ENCODE measurements at places on chromosomes 2 and 18.

DNA sequence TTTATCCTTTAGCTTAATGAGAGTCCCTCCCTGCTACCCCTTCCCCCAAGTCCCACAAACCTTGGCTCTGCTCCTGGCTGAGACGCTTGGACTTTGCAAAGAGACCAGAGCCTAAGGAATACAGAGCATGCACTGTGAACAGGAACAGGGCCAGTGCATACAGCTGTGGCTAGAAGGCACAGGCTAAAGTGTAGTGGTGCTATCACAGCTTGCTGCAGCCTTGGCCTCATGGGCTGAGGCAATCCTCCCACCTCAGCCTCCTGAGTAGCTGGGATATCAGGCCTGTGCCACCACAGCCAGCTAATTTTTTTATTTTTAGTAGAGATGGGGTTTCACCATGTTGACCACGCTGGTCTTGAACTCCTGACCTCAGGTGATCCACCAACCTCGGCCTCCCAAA is 39.5 kb upstream of the ASXL2 start:
- no peak for DNase-seq

GRCh38 chr18:7290077-7290476 is 59.2 kb downstream of the LRRC30 start:
- DNase-seq, result no peak

GRCh38 chr2:152443771-152444170 is 108.8 kb downstream of the FMNL2 start:
- no peak for DNase-seq

DNA sequence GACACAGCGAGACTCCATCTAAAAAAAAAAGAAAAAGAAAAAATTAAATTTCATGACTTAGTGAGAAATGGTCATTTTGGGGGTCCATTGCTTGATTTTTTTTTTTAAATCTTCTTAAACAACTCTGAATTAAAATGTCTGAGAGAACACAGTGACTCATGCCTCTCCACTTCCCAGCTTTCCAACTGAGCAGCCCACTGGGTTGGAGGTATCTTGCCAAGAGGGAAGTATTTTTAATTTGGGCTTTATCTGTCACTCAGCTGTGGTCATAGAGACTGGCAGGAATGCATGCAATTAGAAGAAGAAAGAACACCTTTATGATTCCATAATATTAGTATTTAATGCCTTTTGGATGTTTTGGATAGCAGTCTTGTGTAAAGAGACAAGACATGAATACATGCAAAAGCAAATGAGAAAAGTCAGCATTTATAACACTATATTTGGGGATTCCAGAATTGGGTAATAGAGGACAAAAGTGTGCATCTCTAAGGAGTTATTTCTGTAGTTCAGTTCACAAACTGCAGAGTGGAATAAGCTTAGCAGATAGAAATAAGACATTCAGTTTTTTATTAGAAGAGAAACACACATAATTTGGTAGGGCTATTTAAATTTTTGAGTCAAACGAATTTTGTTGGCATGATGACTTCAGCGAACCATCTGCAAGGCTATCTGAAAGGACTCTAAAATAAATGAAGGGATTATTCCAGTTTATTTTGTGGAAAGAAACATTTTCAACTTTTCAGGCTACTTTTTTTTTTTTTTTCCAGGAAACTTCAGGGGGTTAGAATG is 254.8 kb downstream of the TGIF1 start:
- no peak for DNase-seq

DNA sequence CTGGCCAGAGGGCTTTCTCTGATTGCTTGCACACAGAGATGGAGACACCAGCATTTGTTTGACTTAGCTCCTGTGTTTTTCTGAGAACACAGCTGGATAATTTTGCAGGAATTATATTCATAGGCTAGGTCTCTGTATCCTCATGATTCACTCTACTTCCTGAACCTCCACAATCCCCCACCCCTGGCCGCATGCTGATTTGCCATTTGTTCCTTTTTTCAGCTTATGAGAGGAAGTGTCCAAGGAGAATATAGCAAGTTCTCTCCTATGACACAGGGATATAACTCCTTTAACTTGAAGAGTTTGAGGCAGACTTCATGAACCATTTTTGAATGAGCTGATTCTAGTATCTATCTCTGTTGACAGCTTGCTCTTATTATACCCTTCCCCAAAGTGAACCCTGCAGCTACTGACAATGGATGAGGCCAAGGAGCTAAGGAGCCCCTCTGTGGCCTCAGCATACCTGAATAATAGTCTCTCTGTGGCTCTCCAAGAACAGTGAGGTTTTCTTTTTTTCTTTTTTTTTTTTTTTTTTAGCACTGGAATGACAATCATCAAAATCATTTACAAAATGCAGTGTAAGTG is 15.4 kb downstream of the CAVIN2 start:
- DNase-seq, result no peak

GRCh38 chr18:6571239-6571602 is 156.5 kb upstream of the L3MBTL4 start:
- DNase-seq, result no peak

- DNase-seq, result no peak
Measured at GRCh38 chr2:174666312-174666711, 68.7 kb upstream of the WIPF1 start.

GRCh38 chr2:188003800-188004199 is 287.9 kb upstream of the GULP1 start:
- no peak for DNase-seq

DNA sequence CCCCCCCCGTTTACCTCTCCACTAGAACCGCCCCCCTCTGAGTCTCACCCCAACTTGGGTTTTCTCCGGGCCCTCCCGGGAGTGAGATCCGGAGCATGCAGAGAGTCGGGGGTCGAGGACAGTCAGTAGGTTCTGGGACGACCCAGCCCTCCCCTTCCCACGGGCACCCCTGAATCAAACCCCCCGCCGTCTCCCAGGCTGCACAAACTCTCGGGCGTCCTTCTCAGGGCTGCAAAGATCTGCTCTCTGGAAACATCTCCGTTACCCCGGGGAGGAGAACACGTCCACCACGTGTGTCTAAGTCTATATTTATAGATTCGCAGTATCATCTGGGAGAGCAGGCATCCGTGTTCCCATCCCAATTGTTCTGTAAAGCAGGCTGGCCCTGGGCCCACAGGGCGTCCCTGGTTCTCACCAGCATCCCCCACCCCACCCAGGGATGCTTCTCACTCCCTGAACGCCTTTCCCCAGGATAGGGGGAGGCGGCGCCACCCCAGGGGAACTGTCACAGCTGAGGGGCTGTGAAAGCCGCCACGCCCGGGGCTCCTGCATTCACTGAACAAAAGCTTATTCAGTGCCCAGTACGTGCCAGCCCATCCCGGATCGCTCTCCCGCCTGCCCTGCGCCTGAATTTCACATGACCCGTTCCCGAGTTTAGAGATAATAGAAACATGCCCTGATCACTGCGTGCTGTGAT is 765 bp upstream of the DIPK1C start:
- DNase-seq, result no peak

- DNase-seq, result no peak
Measured at GRCh38 chr2:173990970-173991819, 26.0 kb upstream of the SP3 start.

DNA sequence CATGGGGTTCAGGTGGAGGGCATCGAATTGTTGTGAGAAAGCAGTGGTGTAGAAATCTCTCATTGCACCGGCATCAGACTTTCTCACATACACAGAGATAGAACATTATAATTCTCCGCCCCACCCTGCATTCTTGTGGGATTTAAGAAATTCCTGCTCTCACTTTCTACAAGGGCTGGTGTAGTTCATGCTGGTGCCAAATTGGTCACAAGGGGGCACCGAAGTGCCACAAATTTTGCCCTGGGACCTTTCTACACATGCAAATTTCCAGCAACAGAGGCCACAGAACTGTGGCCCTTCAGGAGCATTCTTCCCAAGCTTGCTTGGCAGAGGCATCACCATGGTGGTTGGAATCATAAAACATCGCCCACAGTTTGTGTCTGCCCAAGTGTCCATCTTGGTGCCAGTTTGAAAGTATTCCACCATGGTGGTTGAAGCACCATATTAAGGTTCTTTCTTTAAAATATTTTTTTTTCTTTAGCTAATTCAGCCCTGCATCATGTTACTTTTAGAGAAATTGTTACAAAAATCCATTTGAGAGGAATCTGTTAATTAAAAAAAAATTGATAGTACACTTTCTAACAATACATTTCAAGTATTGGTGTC is 521.2 kb upstream of the FANCL start:
- DNase-seq, result peak; percentile 58

DNA sequence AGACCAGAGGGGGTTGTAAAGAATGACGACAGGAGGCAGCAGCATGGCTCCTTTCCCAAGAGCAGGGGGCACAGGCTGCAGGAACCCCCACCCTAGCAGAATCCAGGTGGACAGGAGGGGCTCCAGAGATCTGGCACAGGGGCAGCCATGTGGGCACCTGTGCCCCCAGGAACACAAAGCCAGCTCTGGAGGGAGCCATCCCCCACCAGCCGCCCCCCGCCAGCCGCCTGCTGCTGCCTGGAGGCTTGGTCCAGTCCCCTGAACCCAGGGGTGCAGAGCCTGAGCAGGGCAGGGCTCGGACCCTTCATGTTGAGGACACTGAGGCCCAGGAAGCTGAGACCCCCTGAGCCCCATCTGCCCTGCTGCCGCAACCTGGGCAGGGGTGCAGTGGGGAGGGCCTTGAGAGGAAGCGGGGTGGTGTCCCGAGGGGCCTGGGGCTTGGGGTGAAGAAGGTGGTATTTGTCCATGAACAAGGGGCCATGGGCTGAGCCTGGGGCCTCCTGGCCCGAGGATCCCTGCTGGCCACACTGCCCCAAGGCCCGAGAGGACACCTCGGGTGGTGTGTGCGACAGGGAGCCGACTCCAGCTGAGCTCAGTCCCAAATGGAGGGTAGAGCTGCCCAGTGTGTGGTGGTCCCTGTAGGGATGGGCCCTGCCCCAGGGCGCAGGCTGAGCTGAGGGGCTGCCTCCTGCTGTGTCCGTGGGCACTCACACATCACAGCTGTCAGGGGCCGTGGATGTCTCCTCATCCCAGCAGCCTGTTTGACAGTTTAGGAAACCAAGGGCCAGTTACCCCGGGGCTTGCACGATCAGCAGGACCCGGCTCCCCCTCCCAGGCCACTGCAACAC is 39.8 kb upstream of the SNED1 start:
- DNase-seq, result no peak

GRCh38 chr2:29000481-29000880 is 19.4 kb downstream of the TOGARAM2 start:
- DNase-seq, result no peak

DNA sequence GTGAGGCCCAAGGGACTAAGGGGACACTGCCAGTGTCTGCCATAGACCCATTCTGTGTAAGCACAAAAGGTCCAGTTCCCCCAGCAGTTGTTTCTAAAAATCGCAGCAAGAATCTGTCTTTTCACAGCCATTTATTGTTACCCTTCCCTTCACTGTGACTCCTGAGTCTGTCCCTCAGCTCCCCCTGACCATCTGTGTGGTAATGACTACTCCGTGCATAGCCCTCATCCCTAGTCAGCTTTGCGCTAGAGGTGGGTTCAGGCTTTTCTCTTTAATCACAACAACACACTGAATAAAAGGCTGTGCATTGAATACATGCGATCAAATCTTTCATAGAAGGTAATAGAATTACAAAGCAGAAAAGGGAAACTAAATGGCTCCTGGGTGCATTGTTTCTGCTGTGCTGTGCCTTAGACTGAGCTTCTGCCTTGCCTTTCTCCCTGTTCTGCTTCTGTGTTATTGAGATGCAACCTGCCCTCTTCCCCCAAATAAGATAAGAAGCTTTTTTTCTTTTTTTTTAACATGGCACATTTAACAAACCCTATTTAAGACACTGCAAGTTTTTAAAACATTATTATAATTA is 836.0 kb upstream of the CDH2 start:
- DNase-seq, result no peak

DNA sequence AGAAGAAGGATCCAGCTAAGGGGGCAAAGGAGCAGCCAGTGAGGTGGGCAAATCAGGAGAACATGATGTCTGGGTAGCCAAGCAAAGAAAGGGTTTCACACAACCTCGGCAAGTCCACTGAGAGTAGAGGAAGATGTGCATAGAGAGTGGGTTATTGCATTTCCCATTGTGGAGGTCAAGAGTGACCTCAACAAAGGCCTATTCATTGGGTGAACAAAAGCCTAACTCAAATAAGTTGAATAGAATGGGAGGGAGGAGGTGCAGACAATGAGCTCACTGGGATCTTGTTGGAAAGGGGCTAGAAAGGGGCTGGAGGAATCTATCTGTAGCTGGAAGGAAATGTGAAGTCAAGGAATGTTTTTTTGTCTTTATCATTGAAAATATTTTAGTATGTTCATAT is 14.0 kb upstream of the PDCL3 start:
- no peak for DNase-seq

GRCh38 chr2:24950102-24950501 is 21.7 kb downstream of the DNAJC27 start:
- no peak for DNase-seq

DNA sequence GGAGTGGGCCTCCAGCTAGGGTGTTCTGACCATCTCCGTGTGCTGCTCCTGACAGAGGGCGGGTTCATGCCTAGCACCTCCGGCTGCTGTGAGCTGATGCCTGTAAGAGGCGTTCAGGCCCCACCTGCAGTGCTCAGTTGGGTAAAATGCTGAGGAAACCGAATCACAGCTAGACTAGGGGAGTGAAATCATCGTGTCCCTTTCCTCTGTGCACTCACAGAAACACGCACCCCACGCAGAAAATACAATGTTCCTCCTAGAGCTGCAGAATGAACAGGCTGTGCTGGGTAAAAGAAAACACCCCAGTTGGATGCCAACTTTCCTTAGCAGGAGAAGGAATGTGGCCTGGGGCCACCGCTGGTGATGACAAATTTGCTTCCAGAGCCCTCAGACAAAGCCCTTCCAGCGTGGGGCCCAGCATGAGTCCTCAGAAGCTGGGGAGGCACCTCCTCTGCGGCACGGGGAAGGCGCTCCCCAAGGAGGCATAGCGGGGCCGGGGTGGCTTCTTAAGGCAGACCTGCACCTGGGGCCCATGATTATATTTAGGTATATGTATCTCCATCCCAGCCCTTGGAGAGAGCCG is 16.3 kb upstream of the ARHGEF4 start:
- DNase-seq, result peak; percentile 44

DNA sequence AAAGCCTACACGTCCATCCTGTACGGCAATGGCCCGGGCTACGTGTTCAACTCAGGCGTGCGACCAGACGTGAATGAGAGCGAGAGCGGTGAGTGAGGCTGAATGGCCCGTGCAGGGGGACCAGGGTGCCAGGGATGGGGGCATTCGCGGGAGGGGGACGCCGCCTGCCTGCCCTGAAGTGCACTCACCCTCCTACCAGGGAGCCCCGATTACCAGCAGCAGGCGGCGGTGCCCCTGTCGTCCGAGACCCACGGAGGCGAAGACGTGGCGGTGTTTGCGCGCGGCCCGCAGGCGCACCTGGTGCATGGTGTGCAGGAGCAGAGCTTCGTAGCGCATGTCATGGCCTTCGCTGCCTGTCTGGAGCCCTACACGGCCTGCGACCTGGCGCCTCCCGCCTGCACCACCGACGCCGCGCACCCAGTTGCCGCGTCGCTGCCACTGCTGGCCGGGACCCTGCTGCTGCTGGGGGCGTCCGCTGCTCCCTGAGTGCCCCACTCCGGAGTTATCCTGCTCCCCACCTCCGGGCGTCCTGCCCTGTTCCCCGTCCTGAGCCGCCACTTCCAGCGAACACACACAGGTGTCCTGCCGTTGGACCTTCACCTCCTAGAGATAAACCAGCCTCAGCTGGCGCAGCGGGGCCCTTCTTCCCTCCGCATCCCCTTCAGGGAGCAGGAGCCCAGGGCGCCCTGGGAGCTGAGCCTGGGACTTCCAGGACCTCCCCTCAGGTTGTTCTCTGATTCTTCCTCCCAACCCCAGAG is 2.9 kb downstream of the ALPI start:
- no peak for DNase-seq
